ENCODE measurements at places on chromosomes 5 and 9. TPM values are rescaled to one million over a fixed set of nuclear protein-coding genes. Genes with fewer than 3 reads are reported as not detected.

The SYK gene
- polyA plus RNA-seq = 5.6 TPM

The TYRP1 gene
- polyA plus RNA-seq = 0.56 TPM

DNA sequence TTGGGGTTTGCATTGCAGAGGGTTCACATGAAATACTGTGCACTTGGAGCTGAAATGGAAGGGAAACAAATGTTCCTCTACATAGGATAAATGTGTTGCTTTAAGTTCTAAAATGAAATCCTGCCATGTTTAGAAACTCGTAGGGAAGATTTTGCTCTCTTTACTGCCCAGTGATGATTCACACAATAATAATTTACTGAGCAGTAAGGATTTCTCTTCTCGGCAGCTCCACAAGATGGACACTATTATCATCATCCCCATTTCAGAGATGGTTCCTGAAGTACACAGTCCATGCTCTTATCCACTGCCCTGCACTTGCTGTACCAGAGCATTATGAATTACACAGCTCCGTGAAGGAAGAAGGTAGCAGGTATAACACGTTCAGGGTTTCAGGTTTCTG lies 4.1 kb downstream of the HACD4 start:
- no peak for DNase-seq

DNA sequence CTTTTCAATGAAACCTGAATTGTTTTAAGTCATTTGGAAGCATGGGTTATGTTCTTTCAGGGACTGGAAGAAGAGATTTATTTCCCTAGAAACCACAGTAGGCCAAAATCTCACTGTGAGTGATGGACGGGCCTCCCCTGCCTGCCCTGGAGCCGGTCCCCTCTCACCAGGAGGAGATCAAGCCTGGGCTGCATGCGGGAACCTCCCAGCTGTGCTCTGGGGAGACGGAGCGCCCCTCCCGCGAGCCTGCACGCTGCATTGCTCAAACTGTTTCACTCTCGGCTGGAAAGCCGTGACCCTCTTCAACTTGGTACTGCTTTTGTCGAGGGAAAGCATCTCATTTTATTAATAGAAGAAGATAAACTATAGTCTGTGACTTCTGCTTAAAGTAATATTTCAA lies 85.4 kb downstream of the IRX2 start:
- no peak for DNase-seq

GRCh38 chr5:117103703-117104102 lies 529.1 kb upstream of the SEMA6A start:
- DNase-seq = no peak

DNA sequence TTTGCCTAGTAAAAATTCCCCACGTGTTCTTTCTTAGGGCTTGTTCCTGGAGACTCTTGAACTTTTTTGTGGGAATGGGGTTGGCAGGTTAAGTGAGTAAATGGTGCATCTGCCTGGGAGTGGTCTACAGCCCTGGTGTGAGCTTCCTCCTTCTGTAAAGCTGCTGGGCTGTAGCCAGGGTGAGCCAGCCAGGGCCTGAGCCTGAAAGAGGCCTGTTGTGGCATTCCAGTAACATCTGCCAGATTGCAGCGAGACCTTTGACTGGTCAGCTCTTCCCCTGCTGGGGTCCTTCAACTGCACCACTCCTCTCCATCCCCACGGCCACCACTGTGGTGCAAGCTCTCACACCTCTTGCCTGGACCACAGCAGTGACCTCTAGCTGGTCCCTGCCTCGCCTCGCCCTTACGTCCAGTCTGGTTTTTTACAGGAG lies 47.5 kb downstream of the SLC22A5 start:
- no peak for DNase-seq

DNA sequence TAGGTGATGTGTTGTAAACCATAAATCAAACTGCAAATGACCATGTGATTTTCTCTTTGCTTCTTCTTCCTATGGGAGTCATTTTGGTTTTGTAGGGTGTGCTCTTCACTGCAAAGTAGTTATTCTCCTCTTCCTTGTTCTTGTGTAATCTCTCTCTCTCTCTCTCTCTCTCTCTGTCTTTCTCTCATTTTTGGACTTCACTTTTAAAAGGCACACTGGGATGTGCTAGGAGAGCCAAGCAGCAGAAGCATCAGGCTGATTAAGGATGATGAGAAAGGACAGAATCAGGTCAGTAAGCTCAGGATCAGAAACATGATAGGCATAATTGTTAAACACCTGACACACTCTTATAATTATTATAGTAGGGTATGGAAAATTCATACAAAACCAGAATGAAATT lies 505.3 kb upstream of the ZNF608 start:
- DNase-seq = no peak
